ENCODE measurements at places on chromosomes 3 and 15. TPM values are rescaled to one million over a fixed set of nuclear protein-coding genes. Genes with fewer than 3 reads are reported as not detected.

The TRPM1 gene
- not detected for polyA plus RNA-seq

The FBLN2 gene
- polyA plus RNA-seq = 4.0 TPM

DNA sequence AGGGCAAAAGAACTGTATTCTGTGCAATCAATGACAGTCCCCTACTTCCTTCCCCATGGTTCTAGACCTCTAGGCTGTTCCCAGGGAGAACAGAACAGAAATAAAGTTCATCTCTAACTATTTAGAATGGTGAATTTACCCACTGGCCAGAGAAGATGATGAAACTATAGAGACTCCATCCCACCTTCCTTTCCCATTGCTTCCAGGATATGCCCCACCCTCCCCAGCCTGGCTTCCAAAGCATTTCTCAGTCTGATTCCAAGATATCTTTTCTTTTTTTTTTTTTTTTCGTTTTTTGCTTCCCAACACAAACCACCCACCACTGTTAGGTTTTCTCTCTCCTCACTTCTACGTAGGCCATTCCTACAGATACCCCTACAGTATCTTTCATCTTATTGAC is 25.1 kb upstream of the SMAD3 start:
- peaks cover 19% of the 10 kb centered on the region for H3K4me1 ChIP-seq
- H3K27me3 ChIP-seq = no peaks in the 10 kb centered on the region
- no peak overlapping the region for H3K27ac ChIP-seq
- H3K4me3 ChIP-seq = no peak overlapping the region
- no peaks in the 10 kb centered on the region for H3K36me3 ChIP-seq
- no peak for DNase-seq

DNA sequence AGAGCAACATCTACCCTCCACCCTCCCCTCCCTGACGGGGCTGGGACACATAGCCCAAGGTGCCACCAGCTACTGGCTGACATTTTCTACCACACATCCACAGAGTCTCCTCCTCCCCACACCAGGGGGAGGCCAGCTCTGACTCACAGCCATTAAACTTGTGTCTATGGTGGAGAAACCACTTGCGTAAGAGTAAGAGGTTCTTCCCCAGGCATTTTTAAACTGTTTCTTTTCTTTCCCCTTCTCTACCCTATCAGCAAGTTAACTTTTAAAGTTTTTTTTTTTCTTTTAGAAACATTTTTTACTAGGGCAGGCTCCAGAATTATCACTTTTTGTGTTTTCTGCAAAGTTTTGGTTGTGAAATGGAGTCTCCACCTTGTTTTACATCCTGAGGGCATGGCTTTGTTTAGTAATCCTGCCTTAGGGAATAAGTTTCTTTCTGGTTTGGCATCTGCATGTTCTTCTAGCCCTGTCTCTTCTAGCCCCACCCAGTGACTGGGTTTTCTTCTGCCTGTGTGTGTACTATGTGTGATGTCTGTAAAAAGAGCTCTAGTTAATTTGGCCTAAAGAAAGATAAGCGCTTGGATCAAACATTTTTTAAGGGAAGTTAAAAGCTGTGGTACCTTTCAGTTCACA is 148.8 kb upstream of the GADL1 start:
- DNase-seq = no peak
- no peak overlapping the region for H3K27ac ChIP-seq
- H3K4me3 ChIP-seq = no peak overlapping the region
- H3K36me3 ChIP-seq = no peaks in the 10 kb centered on the region
- H3K27me3 ChIP-seq = no peaks in the 10 kb centered on the region
- H3K4me1 ChIP-seq = no peaks in the 10 kb centered on the region

DNA sequence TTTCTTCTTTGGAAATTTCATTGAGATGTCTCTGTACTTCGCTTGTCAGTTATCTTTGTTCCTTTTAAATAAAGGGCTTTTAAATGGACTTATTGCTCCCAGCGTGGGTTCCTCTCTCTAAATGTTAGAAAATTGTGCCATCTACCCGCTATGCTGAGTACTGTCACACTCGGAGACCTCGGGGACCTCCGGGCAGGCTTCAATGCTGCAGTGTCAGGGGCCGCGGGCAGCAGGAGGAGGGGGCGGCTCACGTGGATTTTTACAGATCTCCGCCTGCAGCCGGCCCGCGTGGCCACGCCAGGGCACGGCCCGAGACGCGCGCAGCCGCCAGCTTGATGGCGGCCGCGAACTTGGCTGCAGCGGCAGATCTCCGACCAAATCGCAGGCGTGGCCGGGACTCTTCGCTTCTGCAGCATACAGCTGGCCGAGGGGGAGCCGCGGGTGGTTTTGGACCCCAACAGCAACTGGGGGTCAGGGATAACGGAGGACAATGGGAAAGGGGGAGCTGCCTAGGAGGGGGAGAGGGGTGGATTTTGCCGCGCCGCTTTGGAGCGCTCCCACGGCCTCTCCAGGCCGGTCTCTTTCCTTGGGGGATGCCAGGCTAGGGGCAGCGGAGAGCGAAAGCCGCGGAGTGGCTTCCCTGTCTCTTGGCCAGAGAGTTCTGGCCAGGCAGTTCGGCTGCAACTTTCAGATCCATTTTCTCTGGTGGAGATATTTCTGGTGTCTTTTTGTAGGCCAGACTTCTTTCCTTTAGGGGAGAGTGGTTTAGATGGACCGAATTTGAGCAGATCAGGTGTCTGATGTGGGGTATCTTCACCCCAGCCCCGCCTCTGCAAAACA is 15.3 kb downstream of the NR2F2 start:
- DNase-seq = peak; percentile 72
- H3K27ac ChIP-seq = peak overlapping the region; percentile 96
- H3K36me3 ChIP-seq = no peaks in the 10 kb centered on the region
- H3K27me3 ChIP-seq = peaks cover 68% of the 10 kb centered on the region

DNA sequence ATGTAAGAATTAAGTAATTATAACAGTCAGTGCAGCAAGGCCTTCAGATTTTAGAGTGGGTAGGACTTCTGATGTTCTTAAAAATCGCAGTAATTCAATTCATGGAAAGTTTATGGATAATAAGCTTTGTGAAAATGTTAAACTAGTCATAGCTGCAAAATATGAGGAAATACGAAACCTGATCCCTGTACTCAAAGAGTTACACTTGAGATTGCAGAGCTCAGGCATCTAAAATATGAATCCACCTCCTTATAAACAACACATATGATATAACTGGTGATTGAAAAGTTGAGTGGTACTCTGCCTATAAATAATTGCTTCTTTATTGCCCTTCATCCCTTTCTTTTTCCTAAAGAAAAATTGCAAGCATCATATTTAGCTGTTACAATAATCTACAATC is 473.3 kb downstream of the OTOL1 start:
- H3K36me3 ChIP-seq = no peaks in the 10 kb centered on the region
- no peaks in the 10 kb centered on the region for H3K27me3 ChIP-seq
- no peak overlapping the region for H3K4me3 ChIP-seq
- H3K4me1 ChIP-seq = no peaks in the 10 kb centered on the region
- H3K27ac ChIP-seq = no peak overlapping the region

Measured in stomach (tissue), 19 donors.